NCI-H2171 treated with DMSO at 0.1 percent for 48 hours (cell line): ENCODE measurements at places on chromosomes 13 and 19.

- peak; percentile 79 for DNase-seq
Observed at GRCh38 chr19:56670961-56671612, 470 bp downstream of the ZNF835 start.

DNA sequence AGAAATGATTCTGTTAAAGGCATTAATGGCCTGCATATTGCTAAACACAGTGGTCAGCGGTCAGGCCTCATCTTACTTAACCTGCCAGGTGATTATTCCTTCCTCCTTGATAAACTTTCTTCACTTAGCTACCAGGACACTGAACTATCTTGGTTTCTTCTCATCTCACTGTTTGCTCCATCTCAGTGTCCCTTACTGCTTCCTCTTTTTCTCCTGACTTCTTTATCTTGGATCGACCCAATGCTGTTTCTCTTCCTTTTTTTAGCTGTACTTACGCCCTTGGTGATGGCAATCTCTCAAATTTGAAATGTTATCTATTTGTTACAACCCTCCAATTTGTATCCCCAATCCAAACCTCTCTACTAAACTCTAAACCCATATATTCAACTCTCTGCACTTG is 7.8 kb upstream of the CLC start:
- DNase-seq = no peak

DNA sequence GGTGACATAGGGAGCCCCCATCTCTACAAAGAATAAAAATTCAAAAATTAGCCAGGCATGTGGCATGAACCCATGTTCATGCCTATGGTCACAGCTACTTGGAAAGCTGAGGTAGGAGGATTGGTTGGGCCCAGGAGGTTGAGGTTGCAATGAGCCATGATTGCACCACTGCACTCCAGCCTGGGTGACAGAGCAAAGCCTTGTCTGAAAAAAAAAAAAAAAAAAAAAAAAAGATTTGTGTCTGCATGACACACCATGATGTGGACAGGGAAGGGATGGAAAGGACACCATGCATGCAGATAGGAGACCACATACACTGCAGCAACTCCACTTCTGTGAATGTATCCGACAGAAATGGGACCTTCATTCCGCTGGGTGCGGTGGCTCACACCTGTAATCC is 34.0 kb upstream of the HOMER3 start:
- DNase-seq = no peak

GRCh38 chr19:41023193-41023592 is 32.1 kb downstream of the CYP2B6 start:
- DNase-seq = no peak

DNA sequence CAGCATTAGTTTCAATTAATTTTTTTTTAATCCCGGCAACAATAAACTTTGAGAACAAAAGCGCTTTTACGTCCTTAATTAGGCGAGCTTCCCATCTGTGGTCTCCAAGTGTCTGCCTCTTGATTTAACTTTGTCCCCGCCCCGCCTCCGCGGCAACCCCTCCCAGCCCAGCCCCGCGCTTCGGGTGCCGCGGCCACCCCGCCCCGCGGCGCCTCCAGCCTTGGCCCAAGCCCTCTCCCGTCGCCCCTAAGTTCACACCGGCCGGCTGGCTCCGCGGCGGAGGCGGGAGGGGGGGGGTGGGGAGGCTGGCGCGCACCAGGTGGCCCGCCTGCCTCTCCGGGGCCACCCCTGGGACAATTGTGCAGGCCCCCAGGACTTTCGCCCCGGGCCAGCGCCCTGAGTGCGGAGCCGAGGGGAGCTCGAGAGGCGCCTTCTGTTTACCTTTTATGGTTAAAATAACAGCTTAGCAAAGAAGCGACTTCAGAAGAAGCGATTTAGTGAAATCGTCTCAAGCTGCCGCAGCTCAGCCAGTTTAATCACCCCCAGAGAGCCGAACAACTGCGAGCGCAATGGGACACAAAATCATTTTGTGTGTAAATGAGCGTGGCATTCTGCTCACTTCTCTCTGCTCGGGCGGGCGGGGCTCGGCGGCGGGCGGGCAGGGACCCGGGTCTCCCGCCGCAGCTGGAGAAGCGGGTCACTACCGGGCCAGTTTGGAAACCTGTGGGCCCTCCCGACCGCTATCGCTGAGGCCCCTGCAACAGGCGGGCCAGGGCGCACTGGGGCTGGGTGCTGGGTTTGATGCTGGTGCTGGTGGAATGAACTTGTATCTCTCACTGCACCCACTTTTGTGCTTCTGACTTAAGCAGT is 1.4 kb downstream of the KCTD15 start:
- no peak for DNase-seq

GRCh38 chr19:40246292-40247073 is 20.0 kb upstream of the CCNP start:
- DNase-seq = peak; percentile 78

GRCh38 chr13:83378908-83379307 is 503.4 kb downstream of the SLITRK1 start:
- DNase-seq = no peak

- no peak for DNase-seq
Observed at GRCh38 chr19:10687518-10688288, 13.5 kb upstream of the QTRT1 start.

GRCh38 chr19:19304186-19304965 is 15.9 kb downstream of the SUGP1 start:
- DNase-seq = peak; percentile 1

- DNase-seq = no peak
Observed at GRCh38 chr19:53091413-53092254, 11.6 kb downstream of the ZNF160 start.

DNA sequence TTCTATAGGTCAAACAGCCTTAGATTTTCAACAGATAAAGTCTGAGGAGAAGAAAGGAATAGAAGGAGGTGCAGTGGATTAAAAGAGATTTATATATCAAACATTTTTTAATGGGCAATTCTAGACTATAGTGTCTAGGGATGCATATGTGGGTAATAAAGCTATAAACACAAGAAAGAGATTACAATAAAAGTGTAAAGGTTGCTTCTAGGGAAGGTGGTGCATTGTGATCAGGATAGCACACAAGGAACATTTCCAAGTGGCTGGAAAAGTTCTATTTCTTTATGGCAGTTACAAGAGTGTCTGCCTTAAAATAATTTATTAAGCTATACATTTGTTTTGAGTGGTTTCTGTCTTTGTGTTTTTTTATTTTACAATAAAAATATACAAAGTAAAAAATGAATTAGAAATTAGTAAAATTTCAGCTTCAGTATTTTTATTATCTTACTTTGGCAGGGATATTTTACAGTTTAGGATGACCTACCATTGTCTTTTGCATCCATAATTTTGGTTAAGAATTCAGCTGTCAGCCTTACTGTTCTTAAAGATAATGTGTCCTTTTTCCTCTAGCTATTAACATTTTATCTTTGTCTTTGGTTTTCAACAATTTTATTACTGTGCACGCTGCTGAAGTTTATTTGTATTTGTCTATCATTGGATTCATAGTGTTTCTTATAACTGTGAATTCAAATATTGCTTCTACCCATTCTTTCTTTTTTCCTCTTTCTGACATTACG is 221.8 kb downstream of the LACC1 start:
- DNase-seq = no peak

DNA sequence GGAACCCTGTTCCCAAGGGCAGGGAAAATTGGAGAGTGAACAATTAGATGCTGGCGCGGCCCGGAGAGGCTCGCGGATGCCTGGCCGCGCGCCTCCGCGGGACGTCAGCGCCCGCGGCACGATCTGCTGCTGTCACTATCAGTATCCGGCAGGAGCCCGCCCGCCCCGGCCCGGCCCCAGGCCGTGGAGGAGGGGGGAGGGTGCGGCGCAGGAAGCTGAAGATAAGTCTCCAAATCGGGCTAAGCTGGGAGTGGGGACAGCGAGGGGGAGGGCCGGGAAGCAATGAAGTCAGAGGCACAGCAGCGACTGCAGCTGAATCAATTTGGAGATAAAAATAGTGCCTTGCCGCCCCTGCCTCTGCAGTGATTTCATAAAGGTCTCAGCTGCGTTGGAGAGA is 441.5 kb upstream of the KLF12 start:
- DNase-seq = peak; percentile 58

DNA sequence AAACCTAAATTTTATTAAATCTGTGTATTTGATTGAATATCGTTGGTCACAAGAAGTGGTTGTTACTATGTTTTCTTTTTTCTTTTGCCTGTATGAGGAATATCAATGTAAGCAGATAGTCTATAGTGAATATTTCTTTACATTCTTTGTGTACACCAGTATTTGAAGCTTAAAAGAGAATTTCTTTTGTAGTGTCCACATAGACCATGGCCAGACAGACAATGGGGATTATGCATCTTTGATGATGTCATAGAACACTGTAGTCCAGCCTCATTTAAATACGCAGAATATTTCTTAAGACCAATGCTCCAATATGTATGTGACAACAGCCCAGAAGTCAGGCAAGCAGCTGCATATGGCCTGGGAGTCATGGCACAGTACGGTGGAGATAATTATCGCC is 64.8 kb downstream of the IPO5 start:
- no peak for DNase-seq

- DNase-seq = peak; percentile 47
Observed at GRCh38 chr19:48419158-48419920, 25.9 kb downstream of the GRIN2D start.

DNA sequence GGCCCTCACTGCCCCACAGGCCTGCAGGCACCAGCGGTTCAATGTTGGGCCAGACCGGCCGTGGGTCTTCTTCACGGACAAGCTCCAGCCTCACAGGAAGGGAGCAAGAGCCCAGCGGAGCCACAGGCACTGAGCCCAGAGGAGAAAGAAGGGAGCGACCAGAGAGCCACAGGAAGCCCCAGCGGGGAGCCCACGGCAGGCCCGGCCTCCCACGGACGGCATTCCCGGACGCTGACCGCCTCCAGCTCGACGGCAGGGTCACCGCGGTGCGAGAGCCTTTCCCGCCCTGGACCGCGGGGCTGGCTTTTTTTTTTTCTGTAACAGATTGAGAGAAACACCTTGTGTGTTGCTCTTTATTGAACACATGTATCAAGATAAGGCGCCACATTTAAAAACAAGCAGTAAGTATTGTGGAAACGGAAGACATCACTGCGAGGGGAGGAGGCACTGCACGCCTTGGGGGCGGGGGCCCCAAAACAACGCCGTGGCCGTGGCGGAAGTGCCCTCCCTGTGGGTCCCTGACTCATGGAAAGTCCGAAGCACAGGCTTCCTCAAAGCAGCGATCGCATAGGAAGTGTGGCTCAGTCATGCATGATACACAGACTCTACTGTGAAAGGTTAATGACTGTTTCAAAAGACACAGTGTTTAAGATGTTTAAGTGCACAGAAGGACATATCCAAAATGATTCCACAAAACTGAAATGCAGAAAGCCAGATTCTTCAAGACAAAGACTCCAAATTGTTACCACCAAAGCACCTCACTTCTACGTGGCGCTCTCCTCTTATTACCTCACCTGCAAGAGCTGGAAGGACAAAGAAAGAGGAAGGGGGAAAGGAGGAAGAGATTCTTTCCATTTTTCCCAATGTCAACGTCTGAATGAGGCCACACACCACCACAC is 3.5 kb downstream of the RASA3 start:
- DNase-seq = no peak

DNA sequence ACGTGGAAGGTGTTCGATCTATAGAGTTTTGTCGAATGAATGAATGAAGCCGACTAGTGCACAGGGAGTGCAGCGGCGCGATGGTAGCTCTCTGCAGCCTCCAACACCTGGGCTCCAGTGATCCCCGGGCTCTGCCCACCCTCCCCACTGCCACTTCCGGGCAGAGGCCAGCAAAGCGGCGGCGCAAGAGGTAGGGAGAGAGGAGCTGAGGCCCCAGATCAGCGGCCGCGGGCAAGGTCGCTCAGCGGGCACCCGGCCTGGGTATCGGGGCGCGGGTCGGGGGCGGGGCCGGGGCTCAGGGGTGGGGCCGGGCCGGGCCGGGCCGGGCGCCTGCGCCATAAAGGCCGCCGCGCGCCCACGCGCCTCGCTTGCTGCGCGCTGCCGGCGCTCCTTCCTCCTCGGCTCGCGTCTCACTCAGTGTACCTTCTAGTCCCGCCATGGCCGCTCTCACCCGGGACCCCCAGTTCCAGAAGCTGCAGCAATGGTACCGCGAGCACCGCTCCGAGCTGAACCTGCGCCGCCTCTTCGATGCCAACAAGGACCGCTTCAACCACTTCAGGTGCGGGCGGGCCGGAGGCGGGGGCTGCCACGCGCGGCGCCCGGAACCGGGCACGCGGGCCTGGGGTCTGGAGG is at the start of gene GPI:
GPI (plus strand) TSS at position 367 of the 633 bp plus-strand sequence; CDS start at position 438, 71 bp downstream.
- peak; percentile 64 for DNase-seq

- no peak for DNase-seq
Observed at GRCh38 chr13:30442926-30443325, 20.6 kb downstream of the UBE2L5 start.

- no peak for DNase-seq
Observed at GRCh38 chr13:113934576-113934975, 39.3 kb downstream of the C13orf46 start.

- DNase-seq = no peak
Observed at GRCh38 chr19:44687888-44688287, 11.1 kb upstream of the CEACAM16 start.

DNA sequence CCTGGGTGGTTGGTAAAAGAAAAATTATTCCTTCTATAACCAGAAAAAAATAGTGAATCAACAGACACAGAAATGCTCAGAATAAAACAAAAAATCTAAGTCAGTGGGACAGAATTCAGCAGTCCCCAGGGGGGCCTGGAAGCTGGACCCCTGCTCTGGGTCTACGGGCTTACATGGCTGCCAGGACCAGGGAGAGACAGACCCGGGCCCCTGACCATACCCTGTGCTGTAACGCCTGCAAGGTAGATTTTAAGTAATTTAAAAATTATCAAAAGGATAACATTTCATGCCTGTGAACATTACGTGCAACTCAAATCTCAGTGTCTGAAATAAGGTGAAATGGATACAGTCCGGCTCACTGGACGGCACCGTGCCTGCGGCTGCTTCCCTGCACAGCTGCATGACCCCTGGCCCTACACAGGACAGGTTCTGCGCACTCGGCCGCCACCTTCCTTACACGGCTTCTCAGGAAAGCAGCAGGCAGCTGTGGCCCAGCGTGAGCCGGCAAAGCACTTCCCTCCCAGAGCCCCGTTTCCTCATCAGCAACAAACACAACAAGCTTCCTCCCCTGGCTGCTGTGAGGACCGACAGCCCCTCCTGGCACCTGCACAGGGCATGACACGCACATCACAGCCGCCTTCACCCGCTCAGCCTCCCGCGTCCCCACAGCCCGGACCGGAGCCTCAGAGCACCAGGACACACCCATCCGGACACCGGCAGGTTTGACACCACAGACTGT is 22.2 kb downstream of the RASA3 start:
- DNase-seq = peak; percentile 7

- no peak for DNase-seq
Observed at GRCh38 chr19:16327169-16327475, 2.5 kb downstream of the KLF2 start.

DNA sequence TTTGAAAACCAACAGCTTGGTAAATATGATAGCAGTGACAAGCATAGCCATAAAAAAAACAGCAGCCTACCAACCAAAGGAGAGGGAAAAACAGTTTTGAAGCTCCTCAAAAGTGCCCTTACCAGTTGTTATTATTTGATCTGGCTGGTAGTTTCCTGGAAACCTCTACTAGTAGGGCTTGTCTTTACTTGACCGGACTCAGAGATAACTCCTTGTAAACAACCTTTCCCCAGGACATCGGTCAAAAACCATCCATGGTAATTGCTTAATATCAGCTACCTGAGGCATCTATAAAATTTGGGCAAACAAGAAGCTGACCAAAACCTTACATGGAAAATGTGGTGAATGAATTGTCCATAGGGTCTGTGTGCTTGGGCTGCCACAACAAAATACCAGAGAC is 210.9 kb downstream of the FGF14 start:
- DNase-seq = no peak

- no peak for DNase-seq
Observed at GRCh38 chr13:80303225-80303811, 37.6 kb downstream of the SPRY2 start.

- peak; percentile 29 for DNase-seq
Observed at GRCh38 chr19:55368701-55369563, 1.3 kb downstream of the IL11 start.

- DNase-seq = no peak
Observed at GRCh38 chr13:43146400-43146799, 123.0 kb downstream of the DNAJC15 start.
